ENCODE measurements at places on chromosomes 16 and 17. TPM values are rescaled to one million over a fixed set of nuclear protein-coding genes. Genes with fewer than 3 reads are reported as not detected.

The ITFG1 gene
- 40.0 TPM for total RNA-seq

The CIITA gene
- not detected for total RNA-seq

The TMEM231 gene
- total RNA-seq: 11.9 TPM

The LRRC37A3 gene
- 25.3 TPM for total RNA-seq

The TMEM88 gene
- 13.0 TPM for total RNA-seq

The DLX4 gene
- 1.5 TPM for total RNA-seq

The GPS1 gene
- 153 TPM for total RNA-seq

The YBX2 gene
- 6.9 TPM for total RNA-seq

The ABCA8 gene
- total RNA-seq: not detected

The ITGAL gene
- total RNA-seq: not detected

The RAMP2 gene
- 5.1 TPM for total RNA-seq

The VMO1 gene
- 1.0 TPM for total RNA-seq

The UTS2R gene
- 0.40 TPM for total RNA-seq

The NPTX1 gene
- total RNA-seq: 1.5 TPM

The RNF227 gene
- total RNA-seq: 1.6 TPM

The KRTAP9-4 gene
- total RNA-seq: not detected

The C1QL1 gene
- total RNA-seq: 1.4 TPM

The KCNH6 gene
- total RNA-seq: 0.80 TPM

The WNT9B gene
- not detected for total RNA-seq

The SCN4A gene
- total RNA-seq: 4.4 TPM

The TP53TG3 gene
- total RNA-seq: not detected

The SMG6 gene
- total RNA-seq: 41.1 TPM

The CAVIN1 gene
- 0.46 TPM for total RNA-seq

The CMTM4 gene
- 93.0 TPM for total RNA-seq

The CHD9NB gene
- total RNA-seq: 12.2 TPM

The LRRC45 gene
- 35.1 TPM for total RNA-seq

The KRT28 gene
- not detected for total RNA-seq

The TAX1BP3 gene
- 85.9 TPM for total RNA-seq

The HS3ST6 gene
- total RNA-seq: not detected

The SOX9 gene
- total RNA-seq: 0.59 TPM

The FA2H gene
- 2.1 TPM for total RNA-seq

The DOC2A gene
- 5.8 TPM for total RNA-seq

The KRTAP1-5 gene
- not detected for total RNA-seq

All from endodermal cell (in vitro differentiated cells).